Heart left ventricle (tissue), 16 donors: ENCODE measurements at places on chromosomes 7 and 10.
A peak's percentile ranks its signal among the peaks of the same experiment; 100 is the strongest.

- no peak for DNase-seq
Observed at GRCh38 chr7:141630621-141631020, 71.3 kb downstream of the DENND11 start.

- no peak for DNase-seq
Observed at GRCh38 chr10:116752563-116752962, 10.2 kb upstream of the HSPA12A start.

DNA sequence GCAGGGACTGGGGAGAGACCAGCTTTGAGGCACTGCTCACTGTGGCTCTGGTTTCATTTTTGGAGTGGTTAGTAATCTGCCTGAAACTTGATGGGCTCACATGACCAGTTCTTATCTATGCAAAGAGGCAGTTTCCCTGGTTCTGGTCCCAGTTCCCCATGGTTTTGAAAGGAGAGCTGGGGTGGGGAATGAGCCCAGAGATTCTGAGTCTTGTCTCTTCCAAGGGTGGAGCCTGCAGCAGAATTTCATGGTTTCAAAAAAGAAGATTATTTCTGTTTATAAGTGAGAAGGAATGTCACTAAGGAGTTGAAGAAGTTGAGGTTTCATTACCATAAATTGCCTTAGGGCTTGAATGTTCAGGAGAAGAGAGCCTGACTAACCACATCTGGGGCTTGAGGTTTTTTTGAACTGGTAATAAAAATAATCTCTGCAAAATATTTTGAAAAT lies 190.2 kb upstream of the HABP2 start:
- DNase-seq, result peak; percentile 39

DNA sequence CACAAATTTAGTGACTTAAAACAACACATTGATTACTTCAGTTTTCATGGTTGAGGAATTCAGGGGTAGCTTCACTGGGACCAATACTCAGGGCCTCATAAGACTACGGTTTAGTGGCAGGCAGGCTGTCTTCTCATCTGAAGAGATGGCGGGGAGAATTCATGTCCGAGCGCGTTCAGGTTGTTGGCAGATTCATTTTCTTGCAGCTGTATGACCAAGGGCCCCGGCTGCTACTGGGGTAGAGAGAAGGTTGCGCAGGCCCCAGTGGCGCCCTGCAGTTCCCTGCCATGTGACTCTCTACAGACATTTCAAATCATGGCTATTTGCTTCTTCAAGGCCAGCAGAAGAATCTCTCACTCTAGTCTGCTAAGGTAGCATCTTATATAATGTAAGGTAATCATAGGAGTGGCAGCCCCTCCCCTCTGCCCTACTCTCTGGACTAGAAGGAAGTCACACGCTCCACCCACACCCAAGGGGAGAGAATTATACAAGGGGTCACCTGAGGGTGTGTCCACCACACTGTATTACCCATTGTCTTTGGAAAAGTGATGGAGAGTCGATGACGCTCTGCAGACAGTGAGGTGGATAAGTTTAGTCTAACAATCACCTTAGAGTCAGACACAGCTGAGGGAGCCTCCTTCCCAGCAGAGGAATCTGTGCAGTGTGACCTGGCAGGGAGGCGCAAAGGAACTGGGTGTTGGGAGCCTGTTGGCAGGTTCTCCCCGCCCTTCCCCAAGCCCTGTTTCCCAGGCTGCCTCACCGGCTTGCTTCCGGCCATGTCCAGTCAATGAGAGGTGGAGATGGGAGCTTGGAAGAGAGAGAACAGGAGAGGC lies 35.7 kb upstream of the PLEKHA1 start:
- DNase-seq, result no peak

DNA sequence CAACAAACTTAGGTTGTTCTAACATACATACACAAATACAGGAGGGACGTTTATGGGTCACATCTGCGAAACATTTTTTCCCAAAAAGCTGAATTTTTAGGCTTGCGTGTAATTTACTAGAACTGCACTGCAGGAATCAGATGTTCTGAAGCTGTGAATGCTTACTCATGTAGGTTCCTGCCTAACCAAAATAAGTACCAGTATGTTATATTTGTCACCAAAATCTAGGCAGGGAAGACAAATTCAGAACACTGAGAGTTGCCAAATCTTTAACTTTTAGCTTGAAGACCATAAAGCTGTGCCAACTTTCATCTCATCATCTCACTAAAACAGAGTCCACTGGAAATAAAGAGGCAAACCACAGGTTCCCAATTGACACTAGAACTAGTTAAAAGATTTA lies 5.7 kb downstream of the UBE2H start:
- DNase-seq, result no peak

GRCh38 chr7:112205343-112206237 lies 609 bp downstream of the DOCK4 start:
- DNase-seq, result peak; percentile 75

- DNase-seq, result no peak
Observed at GRCh38 chr10:63829573-63830149, 308.5 kb downstream of the REEP3 start.

GRCh38 chr7:110309941-110310340 lies 781.0 kb upstream of the LRRN3 start:
- no peak for DNase-seq

DNA sequence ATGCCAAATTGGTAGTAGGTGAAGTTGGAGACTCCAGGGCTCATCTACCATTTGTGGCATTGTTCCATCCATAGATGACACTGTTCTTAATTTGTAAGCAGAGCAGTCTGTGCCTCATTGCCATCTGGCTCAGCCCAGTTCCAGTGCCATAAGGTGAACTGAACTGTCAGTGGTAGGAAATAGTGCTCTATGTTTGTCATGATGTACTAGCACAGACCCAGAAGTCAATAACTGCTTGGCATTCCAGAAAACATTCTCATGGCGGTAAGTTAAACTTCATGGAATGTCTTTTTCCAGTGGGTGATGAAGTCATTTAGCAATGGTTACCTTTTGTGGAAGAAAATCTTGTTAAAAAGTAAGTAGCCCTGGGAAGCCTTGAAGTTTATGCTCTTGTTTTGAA lies 302.7 kb downstream of the SUGCT start:
- no peak for DNase-seq

DNA sequence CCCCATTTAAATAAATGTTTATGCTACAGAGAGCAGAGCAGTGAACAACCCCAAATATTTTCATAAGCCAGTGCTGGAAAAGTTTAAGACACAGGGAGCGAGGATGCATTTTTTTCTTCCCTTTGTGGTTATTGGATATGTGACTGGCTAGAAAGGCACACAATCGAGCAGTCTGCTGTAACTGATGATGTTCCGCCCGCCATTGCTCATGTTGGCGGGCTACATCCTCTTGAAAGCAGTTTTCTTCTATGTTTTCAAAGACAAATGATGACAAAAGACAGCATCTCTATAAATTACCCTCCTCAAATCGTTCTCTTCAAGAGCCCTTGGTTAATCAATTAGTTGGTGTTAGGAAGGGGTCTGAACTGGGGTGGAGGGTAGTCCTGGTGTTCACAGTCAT lies 269.8 kb downstream of the SKAP2 start:
- DNase-seq, result no peak

GRCh38 chr7:28778786-28779185 lies 179.3 kb downstream of the TRIL start:
- DNase-seq, result no peak

DNA sequence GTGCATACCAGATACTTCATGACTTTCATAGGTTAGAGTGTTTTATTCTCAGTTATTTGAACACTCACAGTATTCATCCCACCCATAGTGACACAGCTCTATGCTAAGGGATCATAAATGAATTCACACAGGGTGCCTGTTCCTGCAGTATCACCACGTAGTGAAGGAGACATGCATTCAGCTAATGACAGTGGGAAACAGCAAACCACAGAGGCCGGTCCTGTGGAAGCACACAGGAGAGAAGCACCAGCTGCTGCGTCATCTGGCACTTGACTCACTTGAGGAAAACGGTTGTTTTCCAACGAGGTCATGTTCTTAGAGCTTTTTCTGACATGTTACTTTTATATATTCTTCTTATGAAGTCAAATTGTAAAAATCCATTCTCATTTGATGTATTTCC lies 73.0 kb downstream of the UBE3C start:
- DNase-seq, result no peak

DNA sequence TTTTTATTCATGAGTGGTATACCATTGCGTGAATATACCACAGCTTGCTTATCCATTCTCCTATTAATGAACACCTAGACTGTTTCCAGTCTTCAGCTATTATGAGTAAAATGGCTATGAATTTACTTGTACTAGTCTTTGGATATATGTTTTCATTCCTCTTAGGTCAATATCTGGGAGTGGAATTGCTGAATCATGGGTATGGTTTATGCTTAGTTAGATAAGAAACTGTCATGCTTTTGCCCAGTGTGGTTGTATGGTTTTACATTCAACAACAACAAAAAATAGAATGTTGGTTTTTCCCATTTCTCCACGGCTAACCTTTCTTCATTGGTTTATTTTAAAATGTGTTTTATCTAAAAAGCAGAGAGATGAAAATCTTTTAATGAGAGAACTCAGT lies 308.3 kb downstream of the PHF14 start:
- no peak for DNase-seq

GRCh38 chr7:116862951-116863670 lies 724 bp downstream of the CAPZA2 start:
- DNase-seq, result peak; percentile 22

- DNase-seq, result no peak
Observed at GRCh38 chr7:127066974-127067373, 185.8 kb downstream of the GRM8 start.

DNA sequence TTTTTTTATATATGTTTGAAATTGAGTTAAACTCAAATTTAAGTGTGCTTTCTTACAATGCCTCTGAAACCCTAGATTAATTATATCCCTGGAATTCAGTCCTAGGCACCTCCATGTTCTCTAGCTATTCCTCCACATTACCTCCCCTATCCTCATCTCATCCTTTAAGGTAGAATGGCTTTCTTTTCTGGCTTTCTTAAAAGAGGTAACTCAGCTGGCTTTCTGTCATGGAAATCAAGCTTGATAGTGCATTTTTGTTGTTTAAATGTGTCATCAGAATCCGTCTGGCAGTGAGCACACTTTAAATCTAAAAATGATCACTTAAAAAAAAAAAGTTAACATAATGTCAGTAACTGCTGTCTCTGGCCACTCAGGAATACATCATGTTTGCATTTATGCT lies 42.2 kb downstream of the AHR start:
- no peak for DNase-seq

GRCh38 chr10:5813091-5813340 lies 218 bp downstream of the GDI2 start:
- no peak for DNase-seq

- DNase-seq, result no peak
Observed at GRCh38 chr10:3169673-3170072, 2.9 kb downstream of the PITRM1 start.

DNA sequence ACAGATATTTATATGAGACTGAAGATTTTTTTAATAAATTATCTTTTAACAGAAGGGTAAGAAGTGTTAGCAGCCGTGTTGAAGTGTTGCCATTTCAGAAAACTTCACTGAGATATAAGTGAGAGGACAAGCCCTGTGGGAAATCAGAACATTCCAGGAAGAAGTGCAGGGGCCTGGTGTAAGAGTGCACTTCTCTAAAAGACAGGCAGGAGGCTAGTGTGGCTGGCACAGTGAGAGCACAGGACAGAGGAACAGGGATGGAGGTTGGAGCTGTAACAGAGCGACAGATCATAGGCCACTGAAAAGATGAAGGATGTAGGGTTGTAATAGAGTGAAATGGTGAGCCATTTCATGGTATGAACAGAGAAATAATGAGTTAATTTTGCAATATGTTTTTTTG lies 608.9 kb downstream of the SORCS1 start:
- no peak for DNase-seq

- DNase-seq, result peak; percentile 27
Observed at GRCh38 chr10:90592638-90593302, 265.1 kb downstream of the HTR7 start.

DNA sequence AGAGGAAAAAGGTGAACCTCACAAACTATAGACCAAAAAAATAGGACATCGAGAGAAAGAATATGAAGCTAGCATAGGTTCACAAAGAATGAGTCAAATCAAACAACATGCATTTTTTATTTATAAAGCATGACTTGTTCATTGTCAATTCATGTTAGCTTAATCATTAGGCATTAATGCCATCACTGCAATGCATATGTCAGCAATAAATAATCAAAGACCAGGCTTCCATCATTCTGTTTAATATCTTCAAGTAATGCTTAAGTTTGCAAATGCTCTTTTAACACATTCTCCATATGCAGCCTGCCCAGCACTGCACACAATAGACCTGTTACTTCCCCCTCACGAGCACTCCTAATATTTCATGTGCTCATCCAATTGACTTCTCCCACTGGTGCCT lies 8.9 kb upstream of the MAGI2 start:
- DNase-seq, result no peak

GRCh38 chr10:63114031-63114814 lies 18.9 kb upstream of the NRBF2 start:
- peak; percentile 63 for DNase-seq

GRCh38 chr10:111873621-111874135 lies 309.9 kb downstream of the GPAM start:
- DNase-seq, result no peak

GRCh38 chr10:132667342-132668047 lies 118.5 kb downstream of the NKX6-2 start:
- no peak for DNase-seq

- DNase-seq, result no peak
Observed at GRCh38 chr10:77763453-77764430, 126.1 kb upstream of the KCNMA1 start.

DNA sequence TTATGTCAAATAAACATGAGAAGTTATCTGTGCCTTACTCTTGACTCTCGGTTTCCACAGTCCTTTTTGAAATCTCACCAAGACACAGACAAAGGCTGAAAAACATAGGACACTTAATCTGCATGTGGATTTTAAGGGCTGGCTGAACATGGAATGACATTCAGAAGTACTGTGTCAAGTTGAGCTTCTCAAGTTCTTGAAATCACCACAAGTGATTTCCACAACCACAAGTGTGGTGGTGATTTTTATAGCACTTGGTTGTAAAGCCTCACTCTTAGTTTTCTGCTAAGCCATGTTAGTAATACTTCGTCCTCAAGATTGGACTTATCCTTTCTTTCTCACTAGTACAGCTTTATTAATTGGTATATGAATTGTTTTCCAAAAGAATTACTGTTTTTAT lies 29.6 kb downstream of the FOXP2 start:
- DNase-seq, result no peak

DNA sequence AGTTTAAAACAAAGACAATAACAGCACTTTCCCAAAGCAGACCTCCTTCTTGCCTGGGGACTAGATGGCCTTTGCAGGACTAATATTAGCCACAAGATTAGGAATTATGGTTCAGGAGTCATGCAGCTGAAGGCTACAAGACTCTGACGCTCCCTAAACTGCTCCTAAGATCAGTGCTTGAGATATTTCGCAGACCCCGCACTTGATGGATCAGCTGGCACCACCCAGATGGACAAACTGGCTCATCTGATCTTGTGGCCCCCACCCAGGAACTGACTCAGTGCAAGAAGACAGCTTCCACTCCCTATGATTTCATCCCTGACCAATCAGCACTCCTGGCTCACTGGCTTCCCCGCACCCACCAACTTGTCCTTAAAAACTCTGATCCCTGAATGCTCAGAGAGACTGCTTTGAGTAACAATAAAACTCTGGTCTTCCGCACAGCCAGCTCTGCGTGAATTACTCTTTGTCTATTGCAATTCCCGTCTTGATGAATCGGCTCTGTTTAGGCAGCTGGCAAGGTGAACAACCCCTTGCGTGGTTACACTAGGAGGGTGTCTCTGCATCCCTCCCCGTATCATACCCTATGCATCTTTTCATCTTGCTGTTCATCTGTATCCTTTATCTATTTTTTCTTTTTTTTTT lies 26.9 kb upstream of the NRBF2 start:
- DNase-seq, result peak; percentile 38
